ENCODE measurements at places on chromosomes 12 and 14.

DNA sequence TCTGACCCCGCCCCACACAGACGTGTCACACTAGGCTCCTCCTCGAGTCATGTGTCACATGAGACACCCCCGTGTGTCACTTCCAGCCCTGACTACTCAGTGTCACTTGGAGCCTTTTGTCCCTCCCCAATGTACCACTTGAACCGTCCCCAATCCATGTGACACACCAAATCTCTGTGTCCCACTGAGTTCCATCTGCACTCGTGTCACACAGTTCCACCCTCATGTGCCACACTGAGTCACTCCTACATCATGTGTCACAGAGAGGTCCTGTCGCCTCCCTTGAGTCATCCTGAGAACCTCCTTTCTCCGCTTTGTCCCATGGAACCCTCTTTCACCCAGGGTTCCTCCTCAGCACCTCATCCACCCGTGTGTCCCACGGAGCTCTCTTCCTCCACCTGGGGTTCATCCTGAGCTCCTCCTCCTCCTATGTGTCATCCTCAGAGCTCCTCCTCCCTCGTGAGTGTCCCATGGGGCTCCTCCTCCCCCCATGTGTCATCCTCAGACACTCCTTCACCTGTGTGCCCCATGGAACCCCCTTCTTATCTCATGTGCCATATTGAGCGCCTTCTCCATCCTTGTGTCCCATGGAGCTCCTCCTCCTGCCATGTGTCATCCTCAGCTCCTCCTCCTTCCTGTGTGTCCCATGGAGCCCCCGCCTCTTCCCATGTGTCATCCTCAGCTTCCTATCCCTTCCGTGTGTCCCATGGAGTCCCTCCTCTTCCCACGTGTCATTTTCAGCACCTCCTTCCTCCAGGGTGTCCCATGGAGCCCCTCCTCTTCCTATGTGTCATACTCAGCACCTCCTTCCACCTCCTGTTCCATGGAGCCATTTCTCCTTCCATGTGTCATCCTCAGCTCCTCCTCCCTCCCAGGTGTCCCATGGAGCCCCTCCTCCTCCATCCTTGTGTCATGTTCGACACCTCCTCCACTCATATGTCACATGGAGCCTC lies 32.0 kb downstream of the RTL1 start:
- DNase-seq = no peak

GRCh38 chr12:10136637-10137205 lies 6.7 kb upstream of the CLEC7A start:
- DNase-seq = no peak

GRCh38 chr12:52636592-52637258 lies 15.3 kb downstream of the KRT2 start:
- no peak for DNase-seq

- no peak for DNase-seq
These were observed 61.0 kb upstream of the RERGL start for GRCh38 chr12:18151036-18151435.

DNA sequence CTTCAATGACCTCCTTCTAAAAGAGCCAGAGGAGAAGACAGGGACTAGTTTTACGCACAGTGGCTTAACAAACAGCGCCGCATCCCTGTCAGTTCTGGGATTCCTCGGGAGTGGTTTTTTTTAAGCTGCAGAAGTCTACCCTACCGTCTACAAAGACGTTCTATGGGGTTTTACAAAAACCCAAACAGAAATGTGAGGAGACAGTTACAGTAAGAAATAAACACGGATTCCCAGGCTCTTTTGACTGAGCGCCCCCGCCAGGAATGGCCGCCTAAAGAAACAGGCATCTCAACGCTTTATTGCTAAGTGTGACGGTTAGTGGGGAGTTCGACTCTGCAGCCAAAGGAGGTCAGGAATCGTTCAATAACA lies 484 bp downstream of the ALKBH1 start:
- DNase-seq = peak; percentile 55

GRCh38 chr14:105863296-105864108 lies 337.1 kb downstream of the TMEM121 start:
- no peak for DNase-seq

DNA sequence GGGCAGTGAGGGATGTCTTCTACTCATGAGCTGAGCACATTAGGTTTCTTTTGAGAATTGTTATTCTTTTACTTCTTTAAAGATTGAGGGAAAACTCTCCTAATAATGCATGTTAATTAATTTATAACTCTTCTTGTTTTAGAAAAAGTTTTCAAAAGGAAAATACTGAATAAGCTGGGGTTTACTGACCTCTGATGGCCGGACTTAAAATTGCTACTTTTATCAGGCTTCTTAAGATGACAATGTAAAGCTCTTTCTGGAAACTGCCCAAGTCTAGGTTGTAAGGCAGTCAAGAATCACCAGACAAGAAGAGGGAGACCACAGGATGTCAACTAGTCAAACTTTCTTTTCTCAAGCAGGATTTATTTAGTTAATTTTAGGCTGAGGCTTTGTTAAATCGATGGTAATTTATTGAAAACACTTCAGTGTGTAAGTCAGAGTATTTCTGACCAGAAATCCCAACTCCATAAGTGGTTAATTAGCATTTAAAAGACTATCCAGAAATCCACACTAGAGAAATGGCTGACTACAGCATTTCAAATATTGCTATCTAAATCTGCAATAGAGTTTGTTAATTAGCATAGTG lies 82.1 kb downstream of the AVPR1A start:
- peak; percentile 9 for DNase-seq

- no peak for DNase-seq
These were observed 3.2 kb upstream of the SYNE3 start for GRCh38 chr14:95519699-95520098.

DNA sequence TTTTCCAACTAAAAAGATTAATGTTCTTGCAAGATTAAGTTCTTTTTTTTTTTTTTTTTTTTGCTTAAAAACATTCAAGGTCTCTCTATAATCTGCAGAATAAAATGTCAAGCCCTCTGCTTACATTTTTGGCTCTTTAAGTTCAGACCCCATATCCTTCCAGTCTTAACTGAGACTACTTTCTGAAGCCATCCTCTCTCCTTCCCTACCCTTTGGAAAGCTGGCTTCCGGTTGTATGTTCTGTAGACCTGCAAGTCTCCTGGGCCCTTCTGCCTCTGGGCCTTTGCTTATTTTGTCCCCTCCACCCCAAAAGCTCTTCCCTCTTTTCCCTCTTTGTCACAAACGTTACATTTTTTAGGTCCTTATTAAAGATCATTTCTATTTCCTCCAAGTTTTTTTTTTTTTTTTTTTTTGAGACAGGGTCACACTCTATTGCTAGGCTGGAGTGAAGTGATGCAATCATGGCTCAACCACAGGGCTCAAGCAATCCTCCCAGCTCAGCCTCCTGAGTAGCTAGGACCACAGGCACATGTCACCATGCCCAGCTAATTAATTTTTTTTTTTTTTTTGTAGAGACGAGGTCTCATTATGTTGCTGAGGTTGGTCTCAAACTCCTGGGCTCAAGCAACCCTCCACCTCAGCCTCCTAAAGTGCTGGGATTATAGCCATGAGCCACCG lies 46.5 kb downstream of the PTPRB start:
- DNase-seq = no peak

DNA sequence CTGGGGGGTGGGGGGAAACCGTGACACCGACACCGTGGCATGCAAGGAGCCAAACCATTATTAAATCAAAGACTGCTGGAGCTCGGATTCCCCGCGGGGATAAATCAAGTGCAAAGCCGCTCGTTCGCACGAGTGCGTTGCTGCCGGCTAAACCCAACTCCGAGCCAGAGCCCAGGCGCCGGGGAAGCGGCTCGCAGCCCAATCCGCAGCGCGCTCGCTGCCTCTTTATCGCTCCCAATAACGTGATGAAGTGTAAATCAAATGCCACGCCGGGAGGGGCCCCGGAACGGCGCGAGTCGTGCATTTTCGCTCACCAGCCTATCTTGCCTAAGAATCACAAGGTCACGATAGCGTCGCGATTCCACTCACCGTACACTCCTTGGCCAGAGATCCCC lies 1.3 kb downstream of the MDGA2 start:
- DNase-seq = no peak

- DNase-seq = no peak
These were observed 25.0 kb upstream of the KCNA5 start for GRCh38 chr12:5018677-5019076.

GRCh38 chr12:116024769-116025168 lies 252.7 kb downstream of the MED13L start:
- DNase-seq = no peak

- DNase-seq = no peak
These were observed 145.7 kb upstream of the LMNTD1 start for GRCh38 chr12:25698772-25699171.

GRCh38 chr14:74636424-74637177 lies 24.6 kb upstream of the LTBP2 start:
- no peak for DNase-seq

GRCh38 chr14:46894476-46894875 lies 242.9 kb upstream of the RPL10L start:
- no peak for DNase-seq

DNA sequence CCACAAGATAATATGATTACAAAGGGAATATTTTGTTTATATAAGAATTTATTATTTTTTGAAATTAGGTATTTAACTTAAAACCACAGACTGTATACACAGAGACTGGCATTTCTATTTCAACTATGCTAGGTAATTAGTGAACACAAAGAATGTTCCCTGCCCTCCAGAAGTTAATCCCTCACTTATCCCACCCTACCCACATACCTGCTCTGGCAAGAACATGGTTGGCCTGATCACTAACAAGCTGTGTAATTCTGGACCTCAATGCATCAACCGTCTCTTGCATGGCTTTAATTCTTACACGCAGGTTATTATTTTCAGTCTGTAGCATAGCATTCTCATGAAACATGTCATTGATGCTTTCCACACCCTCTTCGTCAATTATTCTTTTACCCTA lies 85.9 kb downstream of the KIF21A start:
- no peak for DNase-seq

DNA sequence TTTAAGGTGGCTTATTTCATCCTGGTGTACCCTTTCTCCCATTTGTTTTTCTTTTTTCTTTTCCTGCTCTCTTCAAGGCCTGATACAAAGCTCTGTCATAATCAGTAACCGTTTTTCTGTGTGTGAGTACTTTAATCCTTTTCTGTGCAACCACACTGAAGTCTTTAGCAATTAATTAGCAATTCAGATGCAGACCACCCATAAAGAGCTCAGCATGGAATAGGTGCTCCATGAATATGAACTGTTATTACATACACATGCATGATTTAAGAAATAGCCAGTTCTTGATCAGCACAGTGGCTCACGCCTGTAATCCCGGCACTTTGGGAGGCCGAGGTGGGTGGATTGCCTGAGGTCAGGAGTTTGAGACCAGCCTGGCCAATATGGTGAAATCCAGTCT lies 1386.6 kb downstream of the AACS start:
- no peak for DNase-seq

GRCh38 chr12:54207539-54208294 lies 18.9 kb upstream of the SMUG1 start:
- peak; percentile 63 for DNase-seq

GRCh38 chr12:53564941-53565340 lies 57.7 kb upstream of the NPFF start:
- DNase-seq = no peak

DNA sequence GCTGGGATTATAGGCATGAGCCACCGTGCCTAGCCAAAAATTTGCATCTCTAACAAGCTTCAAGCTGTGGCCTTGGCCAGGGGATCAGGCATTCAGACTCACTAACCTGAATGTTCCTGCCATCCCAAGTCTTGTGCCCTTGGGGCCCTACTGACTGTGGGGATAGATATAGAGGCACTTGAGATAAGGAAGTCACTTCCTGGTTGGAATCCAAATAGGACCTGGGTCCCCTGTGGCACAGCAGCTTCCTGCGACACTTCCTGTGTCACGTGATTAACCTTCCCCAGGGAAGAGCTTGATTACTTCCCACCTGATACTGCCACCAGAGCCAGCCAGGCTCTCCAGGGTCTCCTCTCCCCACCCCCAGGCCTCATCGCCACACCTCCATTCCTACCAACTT lies 128.2 kb downstream of the BCL11B start:
- no peak for DNase-seq

- no peak for DNase-seq
These were observed 4.7 kb downstream of the ACVRL1 start for GRCh38 chr12:51911788-51912711.

DNA sequence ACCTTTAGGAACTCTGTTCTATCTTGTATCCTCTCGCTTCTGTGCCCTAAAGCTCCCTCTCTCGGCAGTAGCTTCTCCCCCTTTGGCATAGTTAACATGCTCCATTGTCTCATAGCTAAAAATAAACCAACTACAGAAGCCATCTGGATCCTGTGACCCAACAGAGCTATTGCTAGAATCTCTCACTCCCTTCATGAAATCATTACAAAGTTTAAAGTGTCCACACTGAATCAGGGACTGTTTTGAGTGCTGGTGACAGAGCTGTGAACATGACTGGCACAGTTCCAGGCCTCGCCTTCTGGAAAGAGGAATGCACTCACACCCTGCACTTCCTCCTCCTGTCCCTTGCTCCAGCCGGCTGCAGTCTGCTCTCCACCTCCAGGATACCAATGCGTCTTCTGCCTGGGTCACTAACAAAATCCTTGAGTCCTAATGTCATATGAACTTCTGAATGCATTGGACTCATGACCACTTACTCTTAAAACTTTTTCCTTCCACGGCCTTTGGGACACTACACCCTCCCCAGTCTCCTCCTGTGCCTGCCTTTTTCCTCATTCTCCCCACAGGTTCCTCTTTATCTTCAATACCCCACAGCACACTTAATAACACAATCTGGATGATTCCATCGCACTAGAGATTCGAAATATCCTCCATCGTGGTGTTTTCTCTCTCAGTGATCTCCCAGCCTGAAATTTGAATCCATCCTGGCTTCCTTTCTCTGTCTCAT lies 13.2 kb downstream of the PLBD1 start:
- no peak for DNase-seq

GRCh38 chr12:109047081-109047805 lies 5.1 kb upstream of the USP30 start:
- no peak for DNase-seq

GRCh38 chr14:76323331-76324050 lies 52.4 kb upstream of the ESRRB start:
- no peak for DNase-seq

GRCh38 chr12:14956024-14956891 lies 5.1 kb downstream of the ARHGDIB start:
- DNase-seq = peak; percentile 15

DNA sequence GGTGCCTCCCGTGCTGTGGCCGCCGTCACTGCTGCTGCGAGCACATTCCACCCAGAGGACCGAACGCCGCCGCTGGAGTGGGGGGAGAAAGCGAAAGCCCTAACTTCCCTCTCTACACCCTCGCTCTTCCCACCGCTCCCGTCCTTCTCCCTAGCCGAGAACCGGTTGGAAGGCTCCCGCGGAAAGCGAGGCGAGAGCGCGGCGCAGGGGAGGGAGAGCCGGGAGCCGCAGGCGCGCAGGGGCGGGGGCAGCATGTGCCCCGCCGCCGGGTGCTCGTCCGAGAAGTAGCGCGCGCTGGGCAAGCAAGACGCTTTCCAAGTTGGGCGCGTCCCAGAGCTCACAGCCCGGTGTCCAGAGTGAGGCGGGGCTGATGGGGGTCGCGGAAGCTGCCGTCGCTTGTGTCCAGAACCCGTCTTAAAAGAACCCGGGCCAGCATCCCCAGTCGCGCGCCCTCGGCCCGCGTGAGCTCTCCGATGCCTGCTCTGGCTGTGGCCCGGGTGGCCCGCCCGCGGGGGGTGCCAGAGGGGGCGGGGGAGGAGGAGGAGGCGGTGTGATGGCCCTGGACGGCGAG lies at the start of gene TRHDE:
TRHDE (plus strand) TSS at position 280 of the 571 bp plus-strand sequence; CDS start at position 554, 274 bp downstream.
- no peak for DNase-seq

GRCh38 chr14:43522901-43523300 lies 984.2 kb downstream of the FSCB start:
- DNase-seq = no peak

All from hematopoietic multipotent progenitor cell treated with erythropoietin and hydrocortisone succinate and interleukin-3 and kit ligand, for 15 days (in vitro differentiated cells).